ENCODE measurements at places on chromosomes 1 and 21.

DNA sequence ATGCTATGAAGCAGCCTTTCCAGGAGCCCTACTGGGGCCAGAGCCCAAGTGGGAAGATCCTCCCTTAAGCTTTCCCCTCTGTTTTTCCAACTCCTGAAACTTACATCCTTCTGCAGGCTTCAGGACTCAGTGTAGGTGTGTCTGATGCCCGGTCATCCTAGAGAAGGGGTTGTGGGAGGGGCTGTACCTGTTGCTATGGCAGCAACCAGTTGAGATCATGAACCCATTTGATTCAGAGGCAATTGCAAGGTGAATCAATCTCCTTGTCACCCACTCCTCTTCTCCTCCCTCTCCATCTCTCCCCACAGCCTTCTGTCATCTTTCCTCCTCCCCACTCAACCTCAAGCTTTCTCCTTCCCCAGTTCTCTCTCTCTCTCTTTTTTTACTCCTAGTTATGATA is 151.8 kb downstream of the CACNA1E start:
- DNase-seq: no peak

DNA sequence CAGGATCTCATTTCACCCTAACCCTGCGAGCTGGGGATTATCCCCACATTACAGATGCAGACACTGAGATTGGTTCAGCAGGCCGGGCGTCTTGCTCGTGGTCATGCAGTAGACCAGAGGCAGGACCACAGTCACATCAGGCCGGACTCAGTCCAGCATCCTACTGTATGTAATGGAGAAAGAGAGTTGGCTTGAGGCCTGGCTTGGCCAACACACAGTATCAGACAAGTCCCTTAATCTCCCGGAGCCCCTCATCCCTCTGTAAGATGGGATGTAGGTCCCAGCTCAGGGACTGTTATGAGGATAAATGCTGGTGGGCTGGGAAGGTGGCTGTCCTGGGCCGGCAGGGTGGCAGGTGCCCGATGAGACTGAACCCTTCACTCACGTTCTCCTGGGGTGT is 66.1 kb upstream of the ACTL8 start:
- no peak for DNase-seq

GRCh38 chr1:153678519-153679336 is at the start of gene NPR1:
Gene NPR1 (plus strand): TSS chr1:153678688. CDS start chr1:153679109, 421 bp downstream.
- no peak for DNase-seq

DNA sequence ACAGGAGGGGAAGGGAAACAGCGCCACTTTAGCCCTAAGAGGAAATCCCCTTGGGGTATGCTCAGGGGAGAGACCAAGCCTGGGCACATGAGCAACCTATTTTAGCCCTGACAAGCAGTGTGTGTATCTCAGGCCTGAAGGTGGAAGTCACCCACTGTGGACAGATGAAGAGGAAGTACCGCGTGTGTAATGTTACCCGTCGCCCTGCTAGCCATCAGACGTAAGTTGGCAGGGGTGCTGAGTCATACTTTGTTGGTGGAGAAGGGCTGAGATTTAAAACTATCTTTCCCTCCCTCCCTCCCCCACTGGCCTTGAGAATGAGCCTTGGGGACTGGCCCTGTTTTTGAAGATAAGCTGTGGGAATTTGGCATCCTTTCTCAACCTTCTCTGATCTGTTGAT is 11.2 kb downstream of the AGO1 start:
- peak; percentile 74 for DNase-seq

GRCh38 chr1:153881751-153882150 is 41.0 kb downstream of the GATAD2B start:
- no peak for DNase-seq

DNA sequence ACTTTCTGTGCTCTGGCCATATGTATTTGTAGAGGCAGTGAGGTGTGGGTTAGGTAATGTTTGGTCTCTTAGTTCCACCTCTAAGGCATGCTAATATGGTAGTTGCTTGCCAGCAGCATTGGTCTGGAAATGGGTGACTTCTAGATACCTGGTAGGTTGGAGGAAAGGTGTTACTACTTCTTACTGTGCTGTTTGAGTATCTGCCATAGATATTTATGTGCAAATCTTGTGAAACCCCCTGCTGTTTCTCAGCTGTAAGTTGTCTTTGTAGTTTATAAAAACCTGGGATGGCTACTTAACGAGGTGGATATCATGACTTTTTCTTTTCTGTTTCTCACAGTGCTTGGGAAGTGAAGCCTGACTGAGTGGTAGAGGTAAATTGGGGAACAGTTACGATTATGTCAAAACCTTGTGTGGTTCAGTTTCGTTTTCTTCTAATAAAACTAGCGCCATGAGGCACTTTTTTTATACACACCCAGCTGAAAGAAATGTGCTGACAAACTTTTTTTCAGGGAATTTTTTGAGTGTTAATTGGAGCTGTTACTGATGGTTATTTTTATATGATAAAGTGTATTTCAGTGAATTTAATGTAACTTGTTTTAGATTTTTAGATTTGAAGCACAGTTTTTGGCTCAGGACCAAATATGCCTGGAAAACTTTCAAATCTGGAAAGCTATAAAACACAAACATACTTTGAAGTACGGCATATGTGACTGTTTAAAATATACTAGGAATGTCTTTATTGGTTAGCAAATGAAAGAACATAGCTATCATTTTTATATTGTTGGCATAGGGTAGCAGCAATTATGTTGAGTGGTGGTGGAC is 42.1 kb downstream of the CAMSAP2 start:
- no peak for DNase-seq
